ENCODE measurements at places on chromosomes 4 and X. TPM values are rescaled to one million over a fixed set of nuclear protein-coding genes. Genes with fewer than 3 reads are reported as not detected.

- DNase-seq, result no peak
These were observed 287.2 kb downstream of the OPHN1 start for GRCh38 chrX:68146054-68146453.

GLRA3 gene
- total RNA-seq, result 0.33 TPM

DNA sequence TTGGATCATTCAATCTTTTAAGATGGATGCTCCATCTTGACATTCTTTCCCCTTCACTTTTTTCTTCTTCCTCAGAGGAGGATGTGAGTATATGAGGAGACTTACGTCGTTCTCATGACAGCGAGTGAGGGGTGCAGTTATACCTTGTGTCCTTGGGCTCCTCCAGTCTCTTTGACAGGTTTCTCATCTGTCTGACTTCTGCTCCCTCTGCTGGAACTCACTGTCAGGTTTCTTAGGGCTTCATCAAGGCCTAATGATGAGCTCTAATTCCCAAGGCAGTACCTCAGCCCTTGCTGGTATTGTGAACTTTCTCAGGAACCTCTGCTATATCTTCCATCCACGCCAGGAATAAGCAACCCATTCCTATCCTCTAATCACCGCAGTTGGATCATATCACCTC is 237.8 kb upstream of the ADGRL3 start:
- DNase-seq, result no peak

- no peak for DNase-seq
These were observed 94.8 kb downstream of the ARSJ start for GRCh38 chr4:113884655-113885054.

- no peak for DNase-seq
These were observed 343.4 kb upstream of the RASGEF1B start for GRCh38 chr4:81814987-81815541.

DNA sequence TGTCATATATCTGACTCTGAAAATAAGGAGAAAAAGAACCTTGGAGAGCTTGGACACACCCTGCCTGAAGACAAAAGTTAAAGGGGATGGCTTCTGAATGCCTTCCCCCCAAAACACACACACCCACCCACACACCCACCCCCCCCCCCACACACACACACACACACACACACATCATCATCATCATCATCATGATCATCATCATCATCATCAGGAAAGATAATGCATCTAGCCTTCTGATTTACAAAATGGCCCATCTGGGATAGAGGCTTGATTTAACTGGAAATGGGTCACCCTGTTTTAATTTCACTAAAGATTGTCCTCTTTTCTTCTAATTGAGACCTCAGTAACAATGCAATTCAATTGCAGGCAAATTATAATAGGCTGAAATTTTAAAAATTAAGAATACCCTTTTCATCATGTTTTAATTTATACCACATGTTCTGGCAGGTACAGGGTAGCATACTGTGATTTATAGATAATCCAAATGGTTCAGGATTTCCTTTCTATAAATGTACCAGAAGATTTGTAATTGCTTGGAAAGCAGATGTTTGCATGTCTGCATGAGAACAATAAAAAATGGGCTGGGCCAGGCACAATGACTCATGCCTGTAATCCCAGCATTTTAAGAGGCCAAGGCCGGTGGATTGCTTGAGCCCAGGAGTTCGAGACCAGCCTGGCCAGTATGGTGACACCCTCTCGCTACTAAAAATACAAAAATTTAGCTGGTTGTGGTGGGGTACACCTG is 56.5 kb downstream of the TRIM2 start:
- no peak for DNase-seq

GRCh38 chr4:149166876-149167275 is 648.8 kb downstream of the IQCM start:
- DNase-seq, result no peak

DNA sequence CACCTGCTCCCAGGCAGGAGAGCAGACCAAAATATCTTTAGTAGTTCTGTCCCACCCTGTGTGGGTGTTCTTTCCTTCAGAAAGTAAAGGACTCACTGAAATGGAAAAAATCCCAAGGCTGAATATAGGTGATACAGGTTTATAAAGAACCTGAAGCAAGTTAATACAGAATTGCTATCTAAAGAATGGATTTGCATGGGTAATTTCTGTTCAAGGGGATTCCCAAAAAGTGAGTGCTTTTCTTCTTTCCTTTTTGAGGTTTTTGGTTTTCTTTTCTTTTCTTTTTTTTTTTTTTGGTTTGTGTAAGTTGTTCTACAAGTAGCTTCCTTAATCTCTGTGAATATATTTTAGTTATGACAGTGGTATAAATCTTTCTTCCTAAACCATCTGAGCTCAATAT is 560.7 kb upstream of the BOD1L1 start:
- no peak for DNase-seq

- DNase-seq, result no peak
These were observed 18.1 kb upstream of the PAGE5 start for GRCh38 chrX:55201930-55202579.

DNA sequence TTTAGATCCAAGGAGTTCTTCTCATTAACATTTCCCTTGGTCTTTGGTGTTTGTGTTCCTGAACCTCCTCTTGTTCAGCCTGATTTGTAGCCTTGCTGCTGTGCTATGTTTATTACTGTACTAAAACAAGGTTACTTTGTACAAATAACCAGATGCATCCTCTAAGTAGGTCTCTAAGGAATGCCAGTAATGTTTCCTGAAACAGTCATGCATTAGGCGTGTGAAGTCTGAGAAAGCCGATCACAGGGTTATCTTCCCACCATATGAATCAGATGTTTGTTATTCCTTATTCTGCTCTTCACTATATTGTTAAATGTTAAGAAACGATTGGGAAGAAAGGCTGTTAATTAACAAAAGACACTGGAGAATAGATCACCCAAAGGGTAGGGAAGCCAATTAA is 66.9 kb downstream of the GALNTL6 start:
- DNase-seq, result no peak

DNA sequence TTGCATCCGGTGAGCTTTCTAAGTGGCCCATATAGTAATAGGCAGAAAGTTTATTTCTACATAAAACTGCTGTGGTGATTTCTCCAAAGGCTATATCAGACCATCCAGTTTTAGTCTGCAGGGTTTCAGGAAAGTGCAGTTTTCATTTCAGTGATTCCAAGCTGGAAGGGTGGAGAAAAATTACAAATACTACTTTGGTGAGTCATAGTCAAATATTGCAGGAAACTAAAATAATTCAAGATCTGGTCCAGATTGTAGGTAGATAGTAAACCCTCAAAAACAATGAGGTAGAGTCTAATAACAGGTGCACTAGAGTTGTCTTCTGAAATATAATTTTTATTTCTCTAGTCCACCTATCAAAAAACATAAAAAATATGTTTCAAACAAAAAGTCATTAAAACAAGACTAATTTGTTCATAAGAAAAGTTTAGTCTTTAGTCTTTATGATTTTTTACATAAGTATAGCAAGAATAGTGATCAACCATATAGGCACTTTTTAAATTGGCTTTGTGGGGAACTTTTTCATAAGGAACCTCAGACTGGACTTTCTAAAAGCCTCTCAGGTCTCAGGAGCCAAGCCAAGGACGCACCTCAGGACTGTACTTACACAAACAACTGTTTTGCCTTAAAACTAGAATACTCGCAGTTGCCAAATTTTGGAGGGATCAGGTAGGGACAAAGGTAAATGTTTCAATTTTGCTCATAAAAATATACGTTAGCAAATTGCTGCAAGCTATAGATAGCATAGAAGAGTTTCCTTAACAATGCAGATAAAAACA is 101.8 kb upstream of the TLR3 start:
- no peak for DNase-seq

CFP gene
- 6.1 TPM for total RNA-seq

AMTN gene
- not detected for total RNA-seq

HSFX3 gene
- total RNA-seq, result not detected

GRCh38 chr4:17761062-17761461 is 20.4 kb downstream of the FAM184B start:
- DNase-seq, result no peak

GRCh38 chr4:75705198-75705977 is 19.0 kb upstream of the USO1 start:
- no peak for DNase-seq

CHRDL1 gene
- total RNA-seq, result 113 TPM

DNA sequence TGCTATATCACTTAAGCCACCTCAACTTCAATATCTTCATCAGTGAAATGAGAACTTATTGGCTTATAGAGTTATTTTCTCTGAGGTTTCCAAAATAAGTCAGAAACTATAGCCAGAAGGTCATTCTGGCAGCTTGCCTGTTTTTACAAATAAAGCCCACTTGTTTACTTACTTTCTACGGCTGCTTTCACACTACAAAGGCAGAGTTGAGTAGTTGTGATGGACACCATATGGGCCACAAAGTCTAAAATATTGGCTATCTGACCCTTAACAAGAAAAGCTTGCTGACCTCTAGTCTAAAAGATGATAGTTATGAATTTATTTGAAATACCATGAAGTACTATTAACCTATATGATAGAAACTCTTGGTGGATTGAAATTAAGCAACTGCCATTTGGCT is 67.3 kb upstream of the ATOH1 start:
- DNase-seq, result no peak

DNA sequence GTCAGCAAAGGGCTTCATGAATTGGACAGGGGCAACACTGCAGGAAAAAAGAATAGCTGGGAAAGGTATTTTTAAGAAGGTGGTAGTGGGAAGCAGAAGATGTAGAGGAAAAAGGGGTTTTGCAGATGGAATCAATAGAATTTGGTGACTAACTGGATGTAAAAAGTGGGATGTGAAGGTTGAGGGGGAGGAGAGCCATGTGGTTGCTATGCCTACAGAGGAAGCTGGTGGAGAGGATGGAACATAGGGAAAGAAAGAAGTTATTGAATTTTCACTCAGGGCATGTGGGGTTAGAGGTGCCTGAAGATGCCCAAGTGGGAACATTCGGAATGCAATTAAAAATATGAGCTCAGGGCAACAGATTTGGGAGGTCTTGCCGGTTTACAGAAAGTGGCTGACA is 33.0 kb downstream of the REELD1 start:
- no peak for DNase-seq

- DNase-seq, result no peak
These were observed 33.1 kb downstream of the LEF1 start for GRCh38 chr4:108135549-108136209.

- DNase-seq, result no peak
These were observed 2.3 kb upstream of the CHIC2 start for GRCh38 chr4:54066718-54067129.

DRP2 gene
- total RNA-seq, result 4.8 TPM

TRIM61 gene
- total RNA-seq, result 0.41 TPM

APEX2 gene
- 4.1 TPM for total RNA-seq

- no peak for DNase-seq
These were observed 82.1 kb upstream of the SHISA3 start for GRCh38 chr4:42315231-42315630.

DNA sequence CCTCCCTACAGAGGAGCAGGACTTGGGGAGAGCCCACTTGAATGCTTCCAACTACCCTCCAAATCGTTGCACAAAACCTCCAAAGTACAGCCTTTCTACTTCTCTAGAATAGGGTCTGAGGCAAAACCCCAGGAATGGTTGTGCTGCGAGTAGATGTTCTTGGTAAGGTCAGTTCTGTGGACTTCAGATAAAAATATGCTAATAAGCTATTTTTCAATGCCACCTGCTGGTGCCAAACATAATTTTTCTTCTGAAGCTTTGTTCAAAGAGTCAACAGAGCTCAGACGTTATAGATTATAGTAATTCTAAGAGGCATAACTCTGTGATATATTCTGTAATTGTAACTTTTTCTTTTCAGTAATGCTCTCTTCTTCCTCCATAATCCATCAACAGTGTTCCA is 425.7 kb downstream of the GPAT3 start:
- DNase-seq, result no peak

IL2RG gene
- not detected for total RNA-seq

DNA sequence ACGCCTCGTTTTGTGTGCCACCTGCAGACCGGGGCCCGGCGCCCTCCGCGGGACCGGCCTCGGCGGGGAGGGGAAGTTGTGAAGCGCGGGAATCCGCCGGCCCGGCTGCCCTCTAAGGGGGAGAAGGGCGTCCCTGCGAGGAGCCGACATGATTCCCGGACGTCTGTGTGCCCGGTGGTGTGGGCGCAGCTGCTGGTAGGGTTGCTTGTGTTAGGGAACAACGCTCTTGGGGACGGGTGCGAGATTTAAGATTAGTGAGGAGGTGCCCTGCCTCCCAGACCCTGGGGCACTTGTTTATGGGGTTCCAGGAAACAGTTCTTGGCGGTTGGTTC is 627 bp downstream of the CDKN2AIP start:
- peak; percentile 74 for DNase-seq

DNA sequence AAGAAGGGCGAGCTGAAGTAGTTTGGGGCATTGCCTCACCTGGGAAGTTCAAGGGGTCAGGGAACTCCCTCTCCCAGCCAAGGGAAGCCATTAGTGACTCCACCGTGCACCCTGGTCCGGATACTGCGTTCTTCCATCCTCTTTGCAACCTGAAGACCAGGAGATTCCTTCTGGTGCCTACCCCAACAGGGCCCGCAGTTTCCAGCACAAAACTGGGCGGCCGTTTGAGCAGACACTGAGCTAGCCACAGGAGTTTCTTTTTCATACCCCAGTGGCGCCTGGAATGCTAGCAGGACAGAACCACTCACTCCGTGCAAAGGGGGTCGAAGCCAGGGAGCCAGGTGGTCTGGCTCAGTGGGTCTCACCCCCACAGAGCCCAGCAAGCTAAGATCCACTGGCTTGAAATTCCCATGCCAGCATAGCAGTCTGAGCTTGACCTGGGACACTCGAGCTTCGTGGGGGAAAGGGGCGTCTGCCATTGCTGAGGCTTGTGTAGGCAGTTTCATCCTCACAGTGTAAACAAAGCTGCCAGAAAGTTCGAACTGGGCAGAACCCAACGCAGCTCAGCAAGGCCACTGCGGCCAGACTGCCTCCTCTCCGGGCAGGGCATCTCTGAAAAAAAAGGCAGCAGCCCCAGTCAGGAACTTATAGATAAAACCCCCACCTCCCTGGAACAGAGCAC is 1039.4 kb upstream of the IGFBP7 start:
- no peak for DNase-seq
